ENCODE measurements at places on chromosomes 16 and 17.

DNA sequence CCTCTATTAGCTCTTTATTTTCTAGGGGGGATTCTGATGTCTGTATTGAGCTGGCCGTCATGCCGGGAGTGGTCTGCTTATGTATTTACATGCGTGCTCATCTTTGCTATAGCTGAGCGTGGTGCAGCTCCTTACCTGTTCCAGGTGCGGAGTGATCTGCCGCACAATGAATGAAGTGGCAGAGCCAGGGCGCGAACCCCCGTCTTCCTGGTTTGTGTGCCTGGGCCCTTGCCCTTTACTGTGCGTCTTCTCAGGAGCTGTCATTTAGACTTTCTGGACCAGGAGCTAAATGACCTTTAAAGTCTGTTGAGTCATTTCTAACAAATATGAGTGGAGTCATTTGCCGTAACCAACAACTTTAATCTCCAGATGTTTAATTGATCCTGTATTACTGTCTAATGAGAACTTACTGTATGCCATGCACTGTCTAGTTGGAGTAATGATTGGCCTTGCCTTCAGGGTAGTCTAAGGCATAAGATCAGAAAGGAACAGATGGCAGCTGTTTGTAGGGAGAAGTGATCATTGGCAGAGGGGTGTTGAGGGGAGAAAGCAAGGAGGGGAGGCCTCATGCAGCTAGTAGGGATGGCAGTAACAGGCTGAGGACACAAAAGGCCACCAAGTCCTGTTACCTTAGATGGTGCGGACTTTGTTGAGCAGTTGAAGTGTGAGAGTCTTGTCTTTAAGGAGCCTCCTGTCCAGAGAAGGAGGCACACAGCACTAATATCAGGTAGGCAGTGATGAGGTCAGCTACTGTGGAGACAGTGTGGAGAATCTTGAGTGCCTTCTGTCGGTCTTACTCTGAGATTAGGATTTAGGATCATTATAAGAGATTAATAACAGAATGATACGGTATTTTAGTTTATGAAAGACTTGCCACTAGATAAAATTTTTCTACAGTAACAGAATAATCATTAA lies 53.9 kb downstream of the USP10 start:
- DNase-seq: no peak

GRCh38 chr17:29827179-29827578 lies 102.8 kb downstream of the SSH2 start:
- no peak for DNase-seq

GRCh38 chr16:88467541-88467944 lies 14.5 kb downstream of the ZFPM1 start:
- no peak for DNase-seq

DNA sequence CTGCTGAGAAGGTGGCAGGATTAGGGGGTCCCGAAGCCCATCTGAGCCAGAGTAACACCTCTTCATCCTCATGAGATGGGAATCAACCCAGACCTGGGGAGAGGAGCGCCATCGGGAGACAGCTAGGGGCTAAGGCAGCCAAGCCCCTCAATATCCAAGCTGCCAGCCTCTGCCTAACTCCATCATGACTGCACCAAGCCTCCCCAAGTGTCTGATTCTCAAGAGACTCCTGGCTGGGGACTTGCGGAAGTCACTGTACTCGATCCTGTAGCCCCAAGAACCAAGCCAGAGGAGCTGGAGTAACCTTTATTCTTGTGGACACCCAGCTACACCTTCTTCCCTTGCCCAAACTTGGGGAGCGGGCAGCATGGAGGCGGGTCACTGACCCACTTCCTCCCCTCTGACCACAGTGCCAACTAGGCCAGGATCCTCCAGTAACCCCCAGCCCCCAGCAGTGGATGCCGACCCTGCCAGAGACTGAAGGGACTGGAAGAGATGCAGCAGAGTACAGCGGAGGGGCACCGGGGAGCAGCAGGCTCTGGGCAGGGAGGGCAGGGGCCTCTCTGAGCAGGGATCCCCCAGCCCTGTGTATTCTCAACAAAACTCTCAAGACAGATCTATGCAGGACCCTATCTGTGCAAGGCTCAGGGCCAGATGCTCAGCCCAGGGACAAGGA lies 13.3 kb downstream of the HDAC5 start:
- no peak for DNase-seq

DNA sequence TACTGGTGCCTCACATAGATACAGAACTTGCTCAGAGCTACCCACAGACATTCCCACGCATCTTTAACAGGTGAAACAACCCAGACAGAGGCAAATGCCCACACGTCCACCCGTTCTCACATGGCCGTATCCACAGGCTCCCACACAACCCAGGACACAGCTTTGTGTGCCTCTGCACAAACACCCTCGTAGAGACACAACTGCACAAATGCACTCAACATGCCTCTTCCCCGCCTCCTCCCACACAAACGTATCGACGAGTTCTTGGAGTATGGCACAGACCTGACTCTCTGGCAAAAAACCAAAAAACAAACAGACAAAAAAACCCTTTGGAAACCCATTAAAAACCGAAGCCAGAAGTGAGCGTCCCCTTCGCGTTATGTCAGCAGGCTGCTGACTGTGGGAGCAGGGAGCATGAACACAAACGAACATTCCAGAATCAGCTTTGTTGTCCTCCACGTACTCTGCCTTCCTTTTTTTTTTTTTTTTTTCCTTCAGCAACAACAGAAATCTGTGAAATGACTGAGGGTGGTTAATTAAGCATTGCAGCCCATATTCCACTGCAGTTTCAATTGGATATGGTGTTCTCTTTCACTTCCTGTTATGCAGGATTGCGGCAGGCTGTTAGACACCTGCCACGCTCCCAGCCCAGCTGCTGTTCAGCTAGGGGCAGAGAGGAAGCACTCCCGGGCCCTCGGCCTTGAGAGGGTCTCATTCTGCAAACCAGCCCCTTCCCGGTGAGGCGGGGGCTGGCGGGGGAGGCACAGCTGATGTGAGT lies 313.7 kb downstream of the MAF start:
- DNase-seq: no peak

DNA sequence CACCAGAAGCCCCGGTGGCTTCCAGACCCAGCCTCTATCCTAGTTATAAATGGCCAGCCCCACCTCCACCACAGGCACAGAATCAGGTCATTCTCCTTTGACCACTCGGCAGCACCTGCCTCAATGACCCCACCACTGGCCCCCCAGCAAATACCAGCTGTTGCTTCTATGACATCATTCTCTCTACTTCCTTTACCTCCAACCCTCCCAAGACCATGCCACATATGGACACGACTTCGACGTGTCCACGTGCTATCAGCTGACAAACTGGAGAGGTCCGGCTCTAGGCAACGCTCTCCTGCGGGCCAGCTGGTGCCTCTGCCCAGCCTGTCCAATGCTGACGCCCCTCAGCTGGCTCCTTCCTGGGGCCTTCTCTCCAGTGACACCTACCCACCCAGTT lies 5.9 kb downstream of the ALYREF start:
- no peak for DNase-seq

- no peak for DNase-seq
These were observed 5.2 kb downstream of the OMG start for GRCh38 chr17:31291820-31292219.

- DNase-seq: no peak
These were observed at the start of gene ZNF385C for GRCh38 chr17:42097691-42098631. Gene ZNF385C, minus strand, starts transcription at chr17:42098473. Its CDS starts 35,417 bp downstream, at chr17:42063056.

DNA sequence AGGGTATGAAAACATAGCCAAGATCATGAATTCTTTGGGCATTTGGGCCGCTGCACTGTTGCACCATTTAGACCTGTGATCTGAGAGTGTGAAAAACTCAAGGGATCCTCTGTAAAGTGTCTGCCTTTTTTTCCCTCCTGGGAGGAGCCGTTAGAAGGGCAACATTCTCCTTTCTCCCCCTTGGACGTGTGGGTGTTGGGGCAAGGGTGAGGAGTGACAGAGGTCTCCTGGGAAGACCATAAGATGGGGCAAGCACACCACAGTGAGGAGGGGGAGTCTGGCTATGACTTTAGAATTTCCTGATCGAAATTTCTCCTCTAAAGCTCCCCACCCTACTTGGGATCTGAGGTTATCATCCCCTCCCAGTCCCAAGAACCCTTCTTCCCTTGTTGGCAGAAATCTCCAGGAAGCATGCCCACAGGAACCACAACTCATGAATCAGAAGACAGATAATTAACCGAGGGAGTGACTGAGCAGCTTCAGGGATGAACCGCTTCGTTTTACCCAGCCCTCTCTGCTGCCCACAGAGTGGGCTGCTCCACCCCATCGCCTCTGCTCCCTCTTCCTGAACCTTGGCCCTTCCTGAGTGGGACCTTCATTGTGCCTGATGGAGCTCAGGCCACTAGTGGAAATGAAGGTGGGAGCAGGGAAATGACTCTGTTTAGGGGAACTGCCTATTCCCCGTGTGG lies 4.2 kb downstream of the ITGB3 start:
- no peak for DNase-seq

- no peak for DNase-seq
These were observed 220.5 kb downstream of the PARN start for GRCh38 chr16:14409563-14409962.

DNA sequence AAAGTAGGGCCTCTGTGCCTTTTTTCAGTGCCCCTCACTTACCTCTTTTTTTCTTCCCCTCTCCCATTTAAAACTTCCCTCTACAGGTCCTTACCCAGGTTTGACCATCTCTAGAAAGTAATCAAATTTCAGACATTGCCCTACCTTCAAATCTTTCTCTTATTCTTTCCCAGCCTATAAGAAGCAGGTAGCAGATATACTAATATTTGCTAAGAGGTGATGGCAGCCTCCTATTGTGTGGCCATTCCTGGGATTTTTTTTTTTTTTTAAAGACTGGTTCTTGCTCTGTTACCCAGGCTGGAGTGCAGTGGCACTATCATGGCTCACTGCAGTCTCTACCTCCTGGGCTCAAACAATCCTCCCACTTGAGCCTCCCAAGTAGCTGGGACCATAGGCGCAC lies 111.1 kb upstream of the HAS3 start:
- DNase-seq: no peak

GRCh38 chr17:31528291-31528874 lies 136.9 kb downstream of the RAB11FIP4 start:
- DNase-seq: no peak

- no peak for DNase-seq
These were observed 6.5 kb downstream of the ABHD15 start for GRCh38 chr17:29560316-29560715.

- DNase-seq: no peak
These were observed 61.9 kb upstream of the CCL1 start for GRCh38 chr17:34424814-34425491.

Data from HEK293T (cell line).